CD4-positive, alpha-beta T cell treated with Interleukin-15 for 4 hours (primary cell): ENCODE measurements at places on chromosomes 11 and 22.
A peak's percentile ranks its signal among the peaks of the same experiment; 100 is the strongest.

DNA sequence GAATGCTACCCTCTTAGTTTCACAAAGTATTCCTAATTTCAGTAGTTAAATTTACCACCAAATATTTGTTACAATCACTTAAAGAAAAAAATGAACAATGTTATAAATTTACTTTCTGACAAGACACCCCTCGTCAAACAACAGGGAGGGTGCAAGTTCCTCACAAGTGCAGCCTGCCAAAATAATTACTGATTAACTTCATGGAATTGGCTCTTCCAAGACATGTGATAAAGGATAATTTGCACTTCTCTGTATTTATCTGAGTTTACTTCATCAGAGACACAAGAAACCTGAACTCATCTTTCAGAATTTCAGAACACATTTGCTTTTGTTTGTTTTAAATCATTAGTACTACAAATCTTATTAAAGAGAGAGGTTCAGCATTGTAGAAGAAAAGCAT is 66.5 kb downstream of the LARGE2 start:
- DNase-seq = no peak

GRCh38 chr11:86805873-86806310 is 5.5 kb downstream of the PRSS23 start:
- DNase-seq = peak; percentile 35

- DNase-seq = no peak
These were observed 22.9 kb upstream of the FCHSD2 start for GRCh38 chr11:73164803-73165540.

DNA sequence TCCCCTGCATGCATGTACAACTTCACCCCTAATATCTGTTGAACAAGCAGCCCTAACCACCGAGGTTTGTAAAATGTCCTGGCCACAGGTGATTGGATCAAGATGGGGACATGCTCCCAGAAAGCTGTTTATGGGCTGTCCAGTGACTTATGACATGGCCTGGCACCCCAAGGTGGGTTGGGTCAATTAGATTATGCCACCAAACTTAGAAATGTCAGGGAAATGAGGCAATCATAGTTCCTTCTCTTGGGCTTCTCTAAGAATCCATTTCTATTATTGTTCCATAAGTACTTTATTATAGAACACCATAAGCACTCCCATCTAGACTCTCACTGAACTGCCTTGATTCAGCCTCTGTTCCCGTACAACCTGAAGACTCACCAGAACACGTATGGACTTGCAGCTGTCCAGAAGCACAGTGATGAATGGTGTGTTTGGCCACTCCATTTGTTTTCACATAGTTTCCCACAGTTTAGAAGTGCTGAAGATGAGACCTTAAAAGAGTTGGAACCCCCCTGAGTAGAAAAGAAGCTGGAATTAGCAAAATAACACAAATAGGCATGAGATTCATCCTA is 45.5 kb upstream of the OLFML1 start:
- no peak for DNase-seq

- no peak for DNase-seq
These were observed 8.0 kb upstream of the PKNOX2 start for GRCh38 chr11:125156346-125157117.

GRCh38 chr11:5257296-5257695 is 2.7 kb upstream of the HBG2 start:
- DNase-seq = no peak

- DNase-seq = no peak
These were observed 89.9 kb downstream of the PPP6R3 start for GRCh38 chr11:68550485-68550817.

GRCh38 chr11:30281476-30282288 is 41.2 kb upstream of the ARL14EP start:
- DNase-seq = no peak

DNA sequence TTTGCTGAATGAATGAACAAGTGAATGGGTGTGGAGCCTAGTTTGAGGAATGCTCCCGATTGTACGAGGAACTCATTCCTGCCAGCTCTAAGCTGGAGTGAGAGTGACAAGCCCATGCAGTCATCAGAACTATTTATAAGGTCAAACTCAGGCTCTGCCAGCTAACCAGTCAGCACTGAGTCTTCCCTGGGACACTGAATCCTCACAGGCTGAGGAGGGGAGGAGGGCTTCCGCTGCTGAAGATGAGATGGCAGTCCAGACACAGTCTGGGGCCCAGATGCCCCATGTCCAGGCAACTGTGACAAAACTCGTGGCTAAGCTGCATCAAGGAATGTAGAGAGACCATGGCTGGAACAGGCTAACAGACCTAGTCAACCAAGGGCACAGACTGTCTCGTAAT is 4.0 kb downstream of the LRP4 start:
- no peak for DNase-seq

- no peak for DNase-seq
These were observed 38.0 kb downstream of the IL18BP start for GRCh38 chr11:72036687-72037086.

DNA sequence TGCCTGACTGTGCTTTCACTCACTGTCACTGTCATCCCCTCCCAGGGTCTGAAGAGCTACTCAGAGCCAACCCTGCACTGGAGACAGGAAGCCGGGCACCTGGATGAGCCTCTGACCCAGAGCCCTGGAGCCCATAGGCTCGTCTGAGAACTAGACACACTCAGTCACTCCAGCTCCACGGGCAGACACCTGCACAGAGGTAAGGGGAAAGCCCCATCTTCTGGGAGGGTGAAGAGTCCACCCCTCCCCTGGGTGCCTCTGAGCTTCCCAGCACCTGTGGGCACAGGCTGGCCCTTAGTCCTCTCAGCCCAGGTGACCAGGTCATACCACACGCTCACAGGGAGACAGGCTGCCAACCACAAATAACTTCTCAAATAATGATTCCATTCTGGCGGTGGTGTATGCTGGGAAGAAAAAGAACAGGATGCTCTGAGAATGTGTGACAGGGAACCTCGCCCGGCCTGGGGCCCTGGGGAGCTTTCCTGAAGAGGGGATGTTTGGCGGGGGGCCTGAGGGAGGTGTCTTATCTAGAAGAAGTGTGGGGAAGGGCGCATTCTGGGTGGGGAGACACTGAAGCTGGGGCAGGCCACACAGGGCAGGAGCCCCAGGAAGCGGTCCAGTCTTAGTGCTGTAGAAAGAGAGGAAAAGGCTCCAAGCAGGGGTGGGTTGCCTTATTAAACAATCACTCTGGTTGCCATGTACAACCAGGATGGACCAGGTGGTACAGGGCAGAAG is 5.3 kb downstream of the CCDC157 start:
- no peak for DNase-seq

DNA sequence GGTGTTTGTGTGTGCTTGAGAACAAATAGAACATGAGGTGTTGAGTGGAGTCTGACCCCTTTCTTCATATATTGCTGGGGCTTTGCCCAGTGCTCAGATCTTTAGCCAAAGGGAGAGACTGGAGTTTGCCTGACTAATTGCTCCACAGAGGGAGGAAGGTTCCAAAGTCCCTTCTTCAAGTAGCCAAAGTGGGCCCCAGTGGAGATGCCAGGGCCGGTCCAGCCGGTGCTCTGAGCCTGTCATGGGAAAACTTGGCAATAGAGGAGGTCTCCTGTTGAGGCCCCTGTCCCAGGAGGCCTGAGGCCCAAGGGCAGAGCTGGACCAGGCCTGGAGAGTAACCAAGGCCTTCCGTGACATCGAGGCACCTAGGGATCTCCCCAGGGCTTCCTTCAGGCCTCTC is 112.3 kb downstream of the DSCAML1 start:
- no peak for DNase-seq

- no peak for DNase-seq
These were observed 38.3 kb upstream of the NNMT start for GRCh38 chr11:114257621-114258558.

- DNase-seq = no peak
These were observed 205.0 kb downstream of the CWF19L2 start for GRCh38 chr11:107252429-107253161.

GRCh38 chr22:34416022-34416860 is 496.0 kb upstream of the LARGE1 start:
- DNase-seq = no peak

DNA sequence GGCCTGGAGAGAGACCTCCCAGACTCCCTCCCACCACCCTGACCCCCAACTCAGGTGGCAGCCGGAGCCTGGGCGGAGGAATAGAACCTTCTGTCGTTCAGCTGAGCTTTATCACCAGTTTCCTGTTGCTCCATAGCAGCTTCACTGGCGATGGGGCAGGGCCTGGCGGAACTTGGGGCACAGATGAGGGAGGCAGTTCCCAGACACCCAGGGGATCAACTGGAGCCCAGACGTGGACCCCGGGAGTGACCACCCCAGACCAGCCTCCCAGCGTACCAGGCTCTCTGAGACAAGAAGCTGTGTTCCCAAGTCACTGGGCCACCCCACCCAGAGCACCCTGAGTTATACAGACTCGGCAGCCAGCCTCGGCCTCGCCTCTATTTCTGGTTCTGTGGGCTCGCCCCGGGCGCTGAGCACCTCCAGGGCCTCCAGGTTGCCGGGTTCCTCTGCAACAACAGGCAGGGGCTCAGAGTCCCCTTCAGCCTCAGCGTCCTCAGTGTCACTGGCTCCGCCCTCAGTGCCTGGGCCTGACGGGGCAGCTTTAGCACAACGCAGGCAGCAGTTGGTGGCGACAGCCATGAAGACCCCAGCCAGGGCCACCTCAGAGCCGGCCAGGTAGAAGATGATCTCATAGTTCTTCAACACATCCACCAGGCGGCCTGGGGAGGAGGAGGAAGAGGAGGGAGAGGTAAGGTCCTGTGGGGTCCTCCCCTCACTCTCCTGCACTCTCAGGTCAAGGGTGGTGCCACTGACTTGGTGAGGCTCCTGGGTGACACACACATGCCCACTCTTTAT is 5.7 kb downstream of the SLC16A8 start:
- DNase-seq = no peak

DNA sequence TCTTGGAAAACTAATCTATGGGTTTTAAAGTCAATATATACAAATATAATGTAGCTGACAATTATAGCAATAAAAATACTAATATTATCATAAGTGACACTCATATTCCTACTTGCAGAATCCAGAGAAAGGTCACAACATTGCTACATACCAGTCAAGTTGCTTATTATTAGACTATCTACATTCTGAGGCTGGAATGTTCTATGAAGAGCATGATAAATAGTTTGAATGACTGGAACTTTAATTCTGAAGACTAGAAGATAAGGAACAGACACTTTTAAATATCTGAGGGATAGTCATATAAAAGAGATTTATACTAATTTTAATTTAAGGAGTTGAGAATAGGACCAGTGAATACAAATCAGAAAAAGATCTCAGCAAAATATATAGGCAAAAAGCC is 146.0 kb downstream of the GUCY1A2 start:
- no peak for DNase-seq

GRCh38 chr11:39239553-39239952 is 2219.9 kb downstream of the LRRC4C start:
- DNase-seq = no peak

- DNase-seq = no peak
These were observed 186.3 kb upstream of the B3GAT1 start for GRCh38 chr11:134598368-134598767.

GRCh38 chr11:46874586-46874985 is 28.5 kb upstream of the CKAP5 start:
- no peak for DNase-seq

DNA sequence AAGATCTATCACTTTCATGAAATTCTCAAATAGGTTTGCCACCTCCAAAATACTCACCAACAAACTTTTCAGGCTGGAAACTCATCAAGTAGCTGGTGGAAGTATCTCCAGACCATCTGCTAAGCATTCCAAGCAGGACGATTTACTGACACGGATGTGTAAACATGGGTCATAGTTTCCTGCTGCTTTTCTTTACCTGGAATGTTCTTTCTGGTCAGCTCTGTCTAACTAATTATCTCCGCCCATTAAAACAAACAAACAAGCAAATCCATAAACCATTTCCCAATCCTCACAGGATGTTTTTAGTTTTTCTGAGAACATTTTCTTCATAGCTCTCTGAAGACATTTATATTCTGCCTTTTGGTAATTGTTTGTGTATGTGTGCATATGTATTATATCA is 397.0 kb downstream of the METTL15 start:
- no peak for DNase-seq

DNA sequence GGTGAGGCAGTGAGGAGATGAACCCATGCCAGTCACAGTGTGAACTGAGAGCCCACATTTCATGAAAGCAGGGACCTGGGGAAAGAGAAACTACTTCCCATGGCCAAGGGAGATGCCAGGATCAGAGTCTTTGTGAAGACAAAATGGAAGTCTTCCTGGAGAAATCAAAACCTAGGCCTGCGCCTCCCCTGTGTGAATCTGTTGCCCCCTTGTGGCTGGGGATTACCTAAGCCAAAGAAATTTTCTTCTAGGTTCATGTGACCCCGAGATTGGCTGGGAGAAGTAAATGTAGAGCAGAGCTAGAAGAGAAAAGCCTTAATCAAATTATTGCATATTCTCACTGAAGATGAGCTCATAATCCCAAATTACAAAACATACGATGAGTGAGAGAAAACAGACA is 1075.3 kb downstream of the TBC1D22A start:
- no peak for DNase-seq

- no peak for DNase-seq
These were observed 62.1 kb downstream of the SLC25A17 start for GRCh38 chr22:40757071-40757470.

DNA sequence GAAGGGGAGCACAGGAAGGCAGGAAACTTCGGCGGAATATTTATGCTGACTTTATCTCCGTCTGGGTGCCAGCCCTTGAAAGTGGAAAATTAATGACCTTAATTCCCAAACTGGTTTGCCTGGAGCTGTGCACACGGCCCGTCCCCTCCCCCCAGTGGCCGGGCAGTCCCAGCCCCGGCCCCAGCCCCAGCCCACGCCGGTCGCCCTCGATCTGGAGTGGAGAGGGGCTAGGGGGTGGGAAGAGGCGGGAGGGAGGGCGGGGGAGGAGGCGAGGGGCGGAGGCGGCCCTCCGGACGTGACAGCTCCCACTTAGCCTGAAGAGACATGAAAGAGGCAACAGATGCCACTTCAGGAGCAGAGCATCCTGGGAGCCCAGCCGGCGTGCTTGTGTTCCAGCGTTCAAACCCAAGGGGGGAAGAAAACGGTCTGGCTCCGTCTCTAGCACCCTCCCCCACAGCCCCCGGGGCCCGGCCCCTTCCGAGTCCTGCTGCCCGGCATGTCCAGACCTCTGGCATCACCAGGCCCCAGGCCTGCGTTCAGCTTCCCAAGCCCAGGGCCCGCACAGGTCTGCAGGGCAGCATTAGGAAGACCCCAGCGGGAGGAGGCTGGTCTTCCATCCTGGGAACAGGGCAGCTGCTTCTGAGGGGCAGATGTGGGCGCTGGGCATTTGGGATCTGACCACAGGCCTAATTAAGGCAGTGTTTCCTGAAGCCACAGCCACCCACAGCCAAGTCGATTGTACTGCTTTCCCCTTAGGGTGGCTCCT is 20.0 kb upstream of the LMO1 start:
- no peak for DNase-seq

- DNase-seq = no peak
These were observed 468 bp downstream of the ZDHHC8 start for GRCh38 chr22:20131859-20132685.

- no peak for DNase-seq
These were observed 734.3 kb upstream of the ARHGAP42 start for GRCh38 chr11:99952816-99953215.

DNA sequence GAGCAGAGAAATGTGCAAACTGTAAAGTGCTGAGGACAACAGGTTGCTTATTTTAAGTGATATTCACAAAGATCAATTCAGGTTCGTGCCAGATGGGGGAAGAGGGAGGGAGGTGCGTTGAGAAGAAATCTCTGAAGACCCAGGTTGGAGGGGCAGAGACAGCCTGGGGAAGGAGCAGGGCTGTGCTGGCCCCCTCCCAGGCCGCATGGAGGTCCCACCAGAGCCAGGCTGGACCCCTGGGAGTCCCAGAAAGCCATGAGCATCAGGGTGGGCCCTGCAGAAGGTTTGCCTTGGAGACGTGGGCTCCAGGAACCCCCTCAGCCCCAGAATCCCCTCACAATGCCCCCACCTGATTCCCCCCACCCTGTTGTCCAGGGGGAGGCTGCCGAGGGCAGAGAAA is 47.4 kb downstream of the IGLL1 start:
- DNase-seq = no peak
